Lung (tissue), 17 donors: ENCODE measurements at places on chromosomes 2 and 18. TPM values are rescaled to one million over a fixed set of nuclear protein-coding genes. Genes with fewer than 3 reads are reported as not detected.

DNA sequence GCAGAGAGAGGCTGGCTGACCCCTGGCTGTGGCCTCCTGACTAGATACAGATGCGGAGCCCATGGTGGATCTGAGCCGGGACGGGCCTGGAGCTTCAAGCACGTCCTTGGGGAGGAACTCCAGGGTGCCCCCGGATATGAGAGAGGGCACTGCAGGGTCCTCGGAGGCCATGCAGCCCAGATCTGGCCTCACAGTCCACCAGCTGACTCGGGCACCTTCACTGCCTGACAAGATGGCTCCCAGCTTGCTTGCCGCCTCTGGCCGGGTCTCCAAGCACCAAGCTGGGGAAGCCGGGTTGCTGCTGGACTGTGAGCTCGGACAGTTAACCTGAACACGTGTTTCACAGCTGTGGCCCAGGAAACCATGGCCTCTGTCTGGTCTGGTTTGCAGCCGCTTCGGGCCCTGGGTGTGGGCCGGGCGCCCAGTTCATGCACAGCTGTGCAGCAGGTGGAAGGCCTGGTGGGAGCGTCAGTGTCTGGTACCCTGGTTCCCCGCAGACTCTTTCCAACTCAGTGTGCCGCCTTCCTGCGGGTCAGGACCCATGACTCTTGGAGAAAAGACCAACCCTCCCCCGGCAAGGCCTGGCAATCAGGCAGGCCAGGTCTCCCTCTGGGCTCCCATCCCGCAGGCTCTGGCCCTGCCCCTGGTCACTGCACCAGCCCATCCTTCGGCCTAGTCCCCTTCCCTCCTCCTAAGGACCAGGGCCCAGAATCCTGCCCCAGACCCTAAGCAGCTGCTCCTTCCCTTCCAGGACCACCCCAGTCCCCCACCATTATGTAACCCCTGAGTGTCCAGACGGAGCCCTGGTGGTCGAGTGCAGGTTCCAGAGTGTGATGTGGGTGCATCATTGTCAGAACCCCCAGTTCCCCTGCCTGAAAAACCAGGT is 74.6 kb upstream of the OTOS start:
- H3K27ac ChIP-seq, result no peak overlapping the region
- no peaks in the 10 kb centered on the region for H3K4me1 ChIP-seq
- no peak overlapping the region for H3K4me3 ChIP-seq

DNA sequence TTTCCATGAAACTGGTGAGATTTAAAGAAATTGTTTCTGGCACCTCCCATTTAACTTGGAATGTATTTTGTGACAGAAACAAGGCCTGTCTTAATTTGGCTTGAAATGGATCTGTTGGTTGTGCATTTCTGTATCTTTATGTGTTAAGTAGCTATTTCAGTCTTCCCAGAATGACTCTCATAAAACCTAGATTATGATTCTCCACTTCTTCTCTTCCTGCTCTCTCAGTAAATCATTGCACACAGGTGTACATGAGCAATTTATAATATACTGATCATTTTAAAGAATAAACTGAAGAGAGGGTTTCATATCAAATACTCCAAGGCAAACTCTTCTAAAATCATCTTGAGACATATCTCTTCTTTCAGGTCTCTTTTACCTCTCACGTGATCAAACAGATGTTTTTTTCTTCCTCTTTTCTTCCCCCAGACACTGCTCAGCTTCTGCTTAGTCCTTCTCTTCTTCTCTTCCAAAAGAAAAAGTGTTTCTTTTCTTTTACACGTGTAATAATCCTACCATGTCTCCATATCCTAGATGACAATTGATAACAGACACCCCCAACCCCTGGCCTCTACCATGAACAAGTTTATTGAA is 112.0 kb downstream of the PPP1R1C start:
- H3K4me1 ChIP-seq, result no peaks in the 10 kb centered on the region
- H3K27ac ChIP-seq, result no peak overlapping the region
- no peak for DNase-seq
- H3K4me3 ChIP-seq, result no peak overlapping the region

- H3K27ac ChIP-seq, result peak overlapping the region; percentile 44
- H3K4me1 ChIP-seq, result peaks cover 2% of the 10 kb centered on the region
- DNase-seq, result peak; percentile 57
These were observed 861 bp downstream of the LTBP1 start for GRCh38 chr2:32947484-32948143.

- H3K4me1 ChIP-seq, result no peaks in the 10 kb centered on the region
- no peaks in the 10 kb centered on the region for H3K27me3 ChIP-seq
- H3K4me3 ChIP-seq, result no peak overlapping the region
- no peaks in the 10 kb centered on the region for H3K36me3 ChIP-seq
- H3K27ac ChIP-seq, result no peak overlapping the region
These were observed 674.9 kb downstream of the NYAP2 start for GRCh38 chr2:226074391-226074790.

DNA sequence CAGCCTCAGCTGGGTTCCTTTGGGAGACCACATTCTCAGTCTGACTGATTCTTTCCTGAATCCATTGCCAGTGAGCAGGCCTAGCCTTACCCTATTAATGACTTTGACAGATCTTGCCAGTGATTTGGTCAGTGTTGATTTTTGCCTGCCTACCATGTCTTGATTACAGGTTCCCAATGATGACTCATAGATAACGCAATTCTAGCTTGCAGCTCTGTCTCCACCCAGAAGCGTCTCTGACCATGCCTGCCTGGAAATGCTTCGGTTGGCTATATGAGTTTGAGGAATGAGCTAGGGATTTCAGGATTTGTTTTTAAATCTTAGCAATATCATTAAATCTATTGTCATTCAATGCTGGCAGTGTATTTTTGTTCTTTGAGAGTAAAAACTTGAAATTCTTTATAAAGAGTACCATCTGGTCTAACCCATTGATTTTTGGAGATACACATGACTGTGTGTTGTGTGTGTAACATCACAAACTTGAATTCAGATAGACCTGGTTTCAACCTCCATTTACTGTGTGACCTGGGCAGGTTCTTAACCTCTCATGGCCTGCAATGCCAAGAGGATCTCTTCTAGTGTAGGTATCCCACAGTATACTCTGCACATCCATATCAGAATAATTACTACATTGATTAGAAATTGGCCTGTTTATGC is 57.0 kb downstream of the CCDC150 start:
- no peaks in the 10 kb centered on the region for H3K36me3 ChIP-seq
- H3K27me3 ChIP-seq, result no peaks in the 10 kb centered on the region
- no peak overlapping the region for H3K4me3 ChIP-seq
- DNase-seq, result no peak
- H3K27ac ChIP-seq, result no peak overlapping the region

GRCh38 chr2:200373973-200374416 is 67.5 kb downstream of the SPATS2L start:
- H3K27me3 ChIP-seq, result no peaks in the 10 kb centered on the region
- no peak overlapping the region for H3K4me3 ChIP-seq
- H3K4me1 ChIP-seq, result peaks cover 20% of the 10 kb centered on the region
- H3K36me3 ChIP-seq, result no peaks in the 10 kb centered on the region

DNA sequence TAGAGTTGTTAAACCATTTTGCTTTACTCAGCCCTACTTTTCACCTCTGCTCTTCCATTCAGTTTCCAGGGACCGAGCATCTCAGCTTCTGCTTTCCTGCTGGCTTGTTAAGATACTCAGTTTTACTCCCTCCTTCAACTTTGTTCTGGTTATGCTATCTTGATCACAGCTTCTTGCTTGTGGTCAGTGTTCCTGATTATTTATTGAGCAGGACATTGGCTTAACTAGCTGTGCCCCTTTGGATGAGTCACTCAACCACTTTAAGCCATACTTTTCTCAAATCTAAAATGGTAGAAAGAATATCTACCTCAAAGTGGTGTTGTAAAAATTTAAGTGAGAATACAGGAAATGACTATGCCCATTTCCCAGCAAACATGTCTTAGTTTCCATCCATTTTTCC is 124.0 kb downstream of the KYNU start:
- H3K36me3 ChIP-seq, result no peaks in the 10 kb centered on the region
- DNase-seq, result no peak
- H3K4me3 ChIP-seq, result no peak overlapping the region
- no peak overlapping the region for H3K27ac ChIP-seq

DNA sequence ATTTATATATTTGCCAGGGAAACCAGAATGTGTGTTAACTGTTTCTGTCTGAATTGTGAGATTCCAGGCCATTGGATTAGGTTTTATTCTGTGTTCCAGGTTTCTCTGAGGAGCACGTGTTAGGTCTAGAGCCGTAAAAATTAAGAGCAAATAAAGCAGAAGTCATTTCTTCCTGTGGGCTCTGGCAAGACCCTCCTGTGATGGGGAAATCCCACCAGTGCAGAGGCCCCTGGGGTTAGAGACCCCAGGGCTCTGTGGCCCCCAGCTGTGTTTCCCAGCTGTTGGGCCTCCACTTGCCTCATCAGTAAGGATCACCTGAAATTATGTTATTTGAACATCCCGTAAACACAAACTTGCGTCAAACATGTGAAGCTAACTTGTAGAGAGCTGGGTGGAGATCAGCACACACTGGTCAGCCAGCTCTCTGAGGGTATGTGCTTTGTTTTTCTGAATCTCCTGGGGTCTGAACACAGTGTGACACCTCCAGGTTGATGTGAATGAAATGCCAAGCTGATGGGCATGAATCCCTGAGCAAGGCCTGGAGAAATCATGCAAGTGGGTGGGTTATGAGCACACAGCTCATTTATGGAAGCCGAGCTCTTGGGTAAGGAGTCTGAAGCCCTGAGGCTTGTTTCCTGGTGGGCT is 50.3 kb downstream of the HK2 start:
- DNase-seq, result no peak
- H3K4me1 ChIP-seq, result no peaks in the 10 kb centered on the region
- no peak overlapping the region for H3K4me3 ChIP-seq
- H3K36me3 ChIP-seq, result peaks cover 32% of the 10 kb centered on the region
- peaks cover 4% of the 10 kb centered on the region for H3K27me3 ChIP-seq

DNA sequence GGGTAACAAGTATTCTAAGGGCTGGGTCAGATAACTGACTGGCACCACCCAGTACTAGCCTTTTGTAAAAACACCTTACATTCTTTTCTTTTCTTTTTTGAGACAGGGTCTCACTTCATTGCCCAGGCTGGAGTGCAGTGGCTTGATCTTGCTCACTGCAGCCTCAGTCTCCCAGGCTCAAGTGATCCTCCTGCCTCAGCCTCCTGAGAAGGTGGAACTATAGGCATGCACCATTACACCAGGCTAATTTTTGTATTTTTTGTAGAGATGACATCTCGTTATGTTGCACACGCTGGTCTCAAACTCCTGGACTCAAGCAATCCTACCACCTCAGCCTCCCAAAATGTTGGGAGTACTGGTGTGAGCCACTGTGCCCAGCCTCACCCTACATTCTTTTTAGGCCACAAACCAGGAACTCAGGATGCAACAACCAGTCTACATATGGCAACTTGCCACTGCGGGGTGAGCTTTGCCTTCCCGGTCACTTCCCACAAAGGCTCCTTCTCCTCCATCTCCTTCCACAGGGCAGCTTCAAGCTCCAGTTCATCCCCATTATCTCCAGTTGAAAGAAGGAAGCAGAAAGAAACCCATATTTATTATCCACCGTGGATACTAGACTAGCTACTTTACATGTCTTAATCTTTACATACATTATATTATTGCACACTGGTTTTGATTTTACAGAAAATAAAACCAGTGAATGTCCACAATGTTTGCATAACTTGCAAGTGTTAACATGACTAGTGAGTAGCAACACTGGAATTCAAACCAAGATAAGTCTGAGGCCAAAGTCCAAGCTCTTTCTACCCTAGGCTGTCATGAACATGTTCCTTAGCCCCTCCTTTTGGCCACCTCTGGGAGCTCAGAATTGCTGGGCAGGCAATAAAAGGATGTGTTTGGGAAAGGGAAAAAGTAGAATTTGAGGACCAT is 23.7 kb upstream of the AP1S3 start:
- no peak overlapping the region for H3K4me3 ChIP-seq
- peak overlapping the region; percentile 24 for H3K27ac ChIP-seq
- H3K36me3 ChIP-seq, result no peaks in the 10 kb centered on the region
- no peak for DNase-seq

GRCh38 chr2:18117592-18117991 is 239.1 kb downstream of the KCNS3 start:
- no peak for DNase-seq
- H3K27ac ChIP-seq, result no peak overlapping the region
- no peaks in the 10 kb centered on the region for H3K36me3 ChIP-seq

DNA sequence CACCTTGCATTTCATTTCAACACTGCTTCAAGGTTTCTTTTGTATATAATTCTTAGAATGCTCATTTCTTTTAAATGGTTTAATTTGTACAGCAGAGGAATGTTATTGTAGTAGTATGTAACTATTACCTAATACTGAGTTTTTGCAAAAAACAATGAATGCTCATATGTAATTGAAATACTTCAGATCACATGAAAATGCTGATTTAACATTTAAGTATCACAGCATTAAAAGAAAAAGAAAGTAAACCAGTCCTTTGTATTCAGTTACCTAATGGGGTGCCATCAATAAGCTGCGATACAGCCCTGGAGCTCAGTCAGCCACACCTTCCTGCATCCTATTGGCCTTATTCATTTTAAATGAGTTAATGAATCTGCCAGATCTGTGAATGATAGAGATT is 45.3 kb upstream of the ITM2C start:
- no peak for DNase-seq
- H3K36me3 ChIP-seq, result peaks cover 21% of the 10 kb centered on the region
- H3K27ac ChIP-seq, result no peak overlapping the region
- no peaks in the 10 kb centered on the region for H3K27me3 ChIP-seq
- no peak overlapping the region for H3K4me3 ChIP-seq
- no peaks in the 10 kb centered on the region for H3K4me1 ChIP-seq

- no peaks in the 10 kb centered on the region for H3K36me3 ChIP-seq
- no peak overlapping the region for H3K27ac ChIP-seq
- peaks cover 5% of the 10 kb centered on the region for H3K4me1 ChIP-seq
- no peaks in the 10 kb centered on the region for H3K27me3 ChIP-seq
- H3K4me3 ChIP-seq, result no peak overlapping the region
These were observed 41.8 kb downstream of the CYRIA start for GRCh38 chr2:16623564-16624435.

DNA sequence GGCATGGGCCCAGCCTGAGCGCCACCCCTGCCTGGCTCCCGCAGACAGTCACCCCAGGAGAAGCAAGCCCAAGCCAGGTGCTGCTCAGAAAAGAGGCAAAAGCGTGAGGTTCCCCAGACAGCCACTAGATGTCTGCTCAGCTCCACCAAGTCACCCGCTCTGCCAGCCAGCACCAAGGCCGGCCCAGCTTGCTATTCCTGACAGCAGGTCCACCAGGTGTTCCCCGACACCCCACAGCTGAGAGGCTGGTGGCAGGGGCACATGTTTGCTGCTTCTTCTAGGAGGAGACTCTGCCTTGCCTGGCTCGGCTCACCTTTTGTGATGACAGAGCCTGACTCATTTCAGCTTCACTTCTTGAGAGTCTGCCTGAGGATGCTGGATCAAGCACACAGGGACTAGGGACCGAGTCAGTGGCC is 206.7 kb downstream of the MGAT5 start:
- peaks cover 5% of the 10 kb centered on the region for H3K4me1 ChIP-seq
- no peaks in the 10 kb centered on the region for H3K27me3 ChIP-seq
- DNase-seq, result peak; percentile 66
- no peak overlapping the region for H3K4me3 ChIP-seq

- H3K27me3 ChIP-seq, result no peaks in the 10 kb centered on the region
- DNase-seq, result no peak
- no peak overlapping the region for H3K27ac ChIP-seq
- H3K4me3 ChIP-seq, result no peak overlapping the region
- H3K36me3 ChIP-seq, result no peaks in the 10 kb centered on the region
- no peaks in the 10 kb centered on the region for H3K4me1 ChIP-seq
These were observed 36.4 kb downstream of the COL5A2 start for GRCh38 chr2:189142893-189143759.

The FRZB gene
- 1.2 TPM for polyA plus RNA-seq

The ST6GAL2 gene
- 0.16 TPM for polyA plus RNA-seq

The MRPL33 gene
- 153 TPM for polyA plus RNA-seq

The GALR1 gene
- polyA plus RNA-seq, result not detected
